ENCODE measurements at places on chromosomes 16 and 17. TPM values are rescaled to one million over a fixed set of nuclear protein-coding genes. Genes with fewer than 3 reads are reported as not detected.

CD300A gene
- 0.06 TPM for total RNA-seq

TMC5 gene
- 6.8 TPM for total RNA-seq

KCNJ2 gene
- 0.08 TPM for total RNA-seq

RPRML gene
- 0.74 TPM for total RNA-seq

HSF4 gene
- 14.0 TPM for total RNA-seq

OR1A1 gene
- total RNA-seq: not detected

TMEM106A gene
- 1.1 TPM for total RNA-seq

EPN3 gene
- 0.12 TPM for total RNA-seq

CTRB2 gene
- total RNA-seq: 0.16 TPM

GCGR gene
- total RNA-seq: 0.46 TPM

TM4SF5 gene
- 0.49 TPM for total RNA-seq

ADAP2 gene
- total RNA-seq: 3.1 TPM

MMP25 gene
- total RNA-seq: 1.3 TPM

HOXB2 gene
- total RNA-seq: 0.64 TPM

SPATA2L gene
- total RNA-seq: 12.3 TPM

PRDM7 gene
- 0.02 TPM for total RNA-seq

MT1E gene
- total RNA-seq: 0.15 TPM

ITPRIPL2 gene
- total RNA-seq: 15.8 TPM

KRT222 gene
- 0.57 TPM for total RNA-seq

TEKT5 gene
- total RNA-seq: not detected

PTX4 gene
- total RNA-seq: 0.03 TPM

TRPV3 gene
- total RNA-seq: 0.30 TPM

DPEP2 gene
- not detected for total RNA-seq

CANT1 gene
- total RNA-seq: 83.9 TPM

LPCAT2 gene
- 5.6 TPM for total RNA-seq

SYNGR3 gene
- 5.0 TPM for total RNA-seq

TNP2 gene
- total RNA-seq: not detected

KRT13 gene
- total RNA-seq: 0.10 TPM

GNGT2 gene
- total RNA-seq: 0.71 TPM

MYL11 gene
- 0.60 TPM for total RNA-seq

KRT33B gene
- total RNA-seq: not detected

PTGES3L gene
- total RNA-seq: 0.87 TPM

LASP1 gene
- total RNA-seq: 249 TPM

TNFRSF13B gene
- not detected for total RNA-seq

NME4 gene
- total RNA-seq: 451 TPM

ENPP7 gene
- not detected for total RNA-seq

ZNF750 gene
- total RNA-seq: not detected

FBXO39 gene
- total RNA-seq: not detected

HSPB9 gene
- total RNA-seq: not detected

NDE1 gene
- 29.7 TPM for total RNA-seq

Measured in A549 treated with AZD2906 at 1 μM for 4 hours (cell line).